Fibroblast of skin of back (primary cell): ENCODE measurements at places on chromosomes 16 and 17.

GRCh38 chr16:74565378-74565777 lies 41.5 kb downstream of the GLG1 start:
- DNase-seq, result no peak

DNA sequence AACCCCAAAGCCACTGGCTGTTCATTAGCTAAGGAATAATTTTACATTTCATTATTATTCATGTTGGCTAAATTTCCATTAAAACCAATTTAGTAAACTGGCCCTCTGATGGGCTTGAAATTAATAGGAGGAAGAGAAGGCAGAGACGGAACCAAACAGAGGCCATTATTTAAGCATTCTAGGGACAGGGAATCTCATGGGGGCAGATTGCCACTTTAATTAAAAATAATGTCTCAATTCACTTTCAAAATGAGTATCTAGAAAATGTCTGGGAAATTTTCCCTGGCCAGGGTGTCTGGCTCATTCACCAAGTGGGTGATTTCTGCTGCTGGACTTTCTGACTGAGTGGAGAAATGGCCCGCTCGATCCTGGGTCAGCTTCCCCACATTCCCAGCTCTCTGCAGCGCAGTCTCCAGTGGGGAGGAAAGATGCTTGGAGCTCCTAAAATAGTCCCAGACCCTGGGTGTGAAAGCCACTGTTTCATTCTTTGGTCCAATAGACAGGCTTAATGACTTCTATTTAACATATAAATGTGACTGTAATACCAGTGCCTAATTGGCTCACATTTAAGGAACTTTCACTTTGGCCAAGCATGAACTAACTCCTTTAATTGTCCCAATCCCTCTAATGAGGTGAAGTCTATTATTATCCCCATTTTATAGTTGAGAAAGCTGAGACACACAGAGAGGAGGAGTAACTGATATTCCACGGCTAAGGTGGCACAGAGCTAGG lies 64.3 kb downstream of the IRX6 start:
- no peak for DNase-seq

GRCh38 chr17:78105101-78105500 lies 23.5 kb downstream of the TMC6 start:
- no peak for DNase-seq

- no peak for DNase-seq
Measured at GRCh38 chr17:54259476-54259875, 436.7 kb downstream of the KIF2B start.
